Stimulated activated CD8-positive, alpha-beta memory T cell treated with anti-CD3 and anti-CD28 coated beads, Interleukin-2, amount 100 ng/mL, for 1 hour (primary cell): ENCODE measurements at places on chromosomes 7 and 10.

- no peak for DNase-seq
These were observed 71.3 kb upstream of the TES start for GRCh38 chr7:116139007-116139406.

DNA sequence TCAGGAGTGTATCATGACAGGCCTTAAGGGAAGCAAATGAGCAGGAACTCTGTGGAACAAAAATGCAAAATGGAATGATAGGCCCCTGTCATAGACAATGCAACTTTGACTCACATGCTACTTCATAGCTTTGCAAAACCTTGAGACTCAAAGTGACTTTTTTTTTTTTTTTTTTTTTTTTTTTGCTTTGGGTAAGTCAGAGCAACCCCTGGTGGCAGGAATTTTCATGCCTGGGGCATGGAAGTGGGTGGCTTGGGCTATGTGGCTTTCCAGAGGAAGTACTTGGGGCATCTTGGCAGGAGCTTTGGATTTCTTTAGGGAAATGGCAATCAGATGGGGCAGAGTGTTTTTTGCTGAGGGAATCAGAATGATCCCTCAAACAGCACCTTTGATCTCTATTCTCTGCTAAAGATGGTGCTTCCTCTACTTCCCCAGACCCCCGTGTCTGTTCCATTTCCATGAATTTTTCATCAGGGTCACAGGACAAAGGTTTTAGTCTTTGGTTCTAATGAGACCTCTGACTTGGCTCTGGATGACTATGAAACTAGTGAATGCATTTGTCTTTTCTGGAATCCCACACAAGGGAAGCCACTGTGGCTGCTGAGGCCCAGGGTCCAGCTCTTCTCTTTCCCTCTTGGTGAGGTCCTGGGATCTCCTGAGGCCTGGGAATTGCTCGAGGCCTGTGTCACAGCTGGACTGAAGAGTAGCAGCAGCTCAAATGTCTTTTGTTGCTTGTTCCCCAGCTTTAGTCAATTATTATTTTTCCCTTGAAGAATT, 62.8 kb downstream of the TACC2 start:
- DNase-seq: no peak

- DNase-seq: no peak
These were observed 5.7 kb downstream of the SKAP2 start for GRCh38 chr7:26858735-26859134.

DNA sequence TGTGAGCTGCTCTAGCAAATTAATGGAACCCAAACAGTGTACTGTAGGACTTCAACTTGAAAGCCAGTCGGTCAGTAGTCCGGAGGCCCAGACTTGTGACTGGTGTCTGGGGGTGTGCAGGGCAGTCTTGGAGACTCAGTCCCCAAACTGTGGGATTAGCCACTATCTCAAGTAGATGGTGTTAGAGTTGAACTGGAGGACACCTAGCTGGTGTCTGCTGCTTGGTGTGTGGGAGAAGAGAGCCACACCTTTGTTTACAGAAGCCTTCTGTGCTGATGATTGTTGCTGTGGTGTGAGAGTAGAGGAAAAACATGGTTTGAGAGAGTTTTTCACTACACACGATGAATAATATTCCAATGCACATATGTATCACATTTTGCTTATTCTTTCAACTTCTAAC, 47.4 kb downstream of the CUL2 start:
- no peak for DNase-seq
